ENCODE measurements at places on chromosomes 5 and 9.

DNA sequence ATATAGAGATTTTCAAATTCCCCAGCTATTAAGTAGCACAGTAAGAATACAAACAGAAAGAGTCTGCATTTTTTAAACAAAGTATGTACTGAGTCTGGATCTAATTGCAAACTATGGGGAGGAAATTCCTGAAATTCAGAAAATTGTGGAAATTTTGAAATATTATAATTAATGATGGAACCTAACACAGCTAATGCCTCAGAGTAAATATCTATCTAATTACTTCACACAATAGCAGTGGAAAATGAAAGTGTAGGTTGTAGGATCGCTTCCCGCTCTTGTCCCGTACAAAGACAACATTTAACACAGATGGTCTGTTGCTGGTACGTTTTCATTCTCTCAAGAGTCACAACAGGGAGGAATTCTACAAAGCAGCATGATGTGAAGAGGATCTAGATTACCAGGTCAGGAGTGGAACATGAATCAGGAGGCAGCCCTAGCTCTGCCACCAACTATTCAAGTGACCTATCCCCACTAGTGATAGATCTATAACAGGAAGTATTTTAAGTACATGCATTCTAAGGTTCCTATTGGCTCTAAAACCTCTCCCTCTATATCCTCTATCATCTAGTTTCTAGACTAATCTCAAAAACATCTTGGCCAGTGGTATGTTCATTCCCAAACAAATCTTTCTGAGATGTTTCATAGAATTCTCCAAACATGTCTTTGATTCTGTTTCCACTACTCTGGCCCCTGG, 58.9 kb upstream of the GRAMD2B start:
- no peak for DNase-seq

- DNase-seq = no peak
Measured at GRCh38 chr5:144691936-144692335, 521.3 kb downstream of the KCTD16 start.

DNA sequence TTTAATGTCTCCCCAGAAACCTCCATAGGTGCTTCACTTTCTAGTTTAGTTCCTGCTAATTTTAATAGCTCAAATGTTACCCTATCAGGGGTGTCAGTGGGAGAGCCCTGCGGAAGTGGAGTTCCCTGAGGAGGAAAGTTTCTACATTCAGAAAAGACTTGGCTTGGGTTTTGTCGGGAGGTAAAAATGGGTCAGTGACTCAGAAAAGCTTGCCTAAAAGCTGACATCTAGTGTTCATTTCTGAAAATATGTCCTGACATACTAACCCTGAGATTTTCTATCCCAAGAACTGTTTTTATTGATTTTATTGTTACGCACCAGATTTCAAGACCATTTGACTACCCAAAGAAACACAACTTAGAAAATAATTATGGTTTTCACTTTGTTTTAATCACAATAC, 40.9 kb upstream of the GLDC start:
- peak; percentile 51 for DNase-seq

- DNase-seq = no peak
Measured at GRCh38 chr9:70052768-70053167, 9.1 kb downstream of the MAMDC2 start.

DNA sequence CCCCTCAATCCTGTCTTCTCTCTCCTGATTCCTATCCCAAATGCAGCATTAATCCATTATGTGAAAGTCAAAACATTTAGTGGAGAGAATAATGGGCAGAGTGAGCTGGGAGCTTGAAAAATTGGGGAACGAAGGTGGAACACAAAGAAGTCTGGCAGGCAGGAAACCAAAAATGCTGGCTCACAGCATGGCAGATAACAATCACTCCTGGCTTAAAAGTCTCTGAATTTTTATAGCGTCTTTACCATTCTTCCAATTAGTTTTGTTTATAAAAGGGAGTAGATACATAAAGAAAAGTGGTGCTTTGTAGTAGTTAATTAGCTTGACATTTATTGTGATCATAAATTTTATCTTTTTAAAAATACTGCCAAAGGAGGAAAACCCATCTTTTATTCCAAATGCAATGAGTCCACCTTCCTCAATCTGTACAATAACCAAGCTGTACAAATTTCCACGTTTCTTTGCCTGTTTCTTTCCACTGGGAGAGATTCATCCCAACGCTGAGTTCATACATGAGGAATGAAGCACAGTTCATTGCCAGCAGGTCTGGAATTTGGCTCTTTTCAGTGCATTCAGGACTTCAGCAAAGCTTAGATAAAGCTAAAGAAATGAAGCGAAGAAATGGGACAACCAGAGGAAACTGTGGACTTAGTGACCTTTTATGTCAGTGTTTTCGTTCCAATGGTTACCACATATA, 174.7 kb downstream of the HMHB1 start:
- peak; percentile 48 for DNase-seq

DNA sequence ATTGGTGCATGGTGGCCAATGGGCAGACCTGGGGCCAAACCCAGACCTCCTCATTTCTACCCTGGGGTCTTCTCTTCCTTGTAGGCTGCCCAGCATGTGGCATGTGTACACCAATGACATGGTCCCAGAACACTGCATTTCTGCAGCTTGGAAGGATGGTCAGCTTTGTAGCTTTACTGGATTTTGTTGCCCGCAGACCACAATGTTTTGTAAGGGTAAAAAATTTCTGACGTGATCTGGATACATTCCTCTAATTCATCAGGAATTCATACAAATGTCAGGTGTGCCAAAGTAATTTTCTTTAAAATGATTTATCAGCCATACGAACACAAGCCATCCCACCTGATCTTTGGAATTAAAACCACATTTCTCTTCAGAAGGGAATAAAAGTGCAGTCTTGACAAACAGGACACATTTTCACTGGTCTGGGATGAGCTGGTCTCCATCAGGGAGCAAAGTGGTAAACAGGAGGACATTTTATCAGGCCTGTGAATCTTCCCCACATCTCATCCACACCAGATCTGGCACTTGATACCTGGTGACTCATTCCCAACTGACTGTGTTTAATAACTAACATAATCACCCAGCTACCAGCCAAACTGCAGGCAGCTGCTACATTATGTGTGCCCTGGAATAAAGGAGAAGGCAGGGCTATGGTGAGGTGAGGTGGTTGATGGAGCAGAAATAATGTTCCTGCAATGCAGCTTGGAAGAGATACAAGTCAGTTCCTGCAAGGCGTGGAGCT, 103.9 kb downstream of the SPOCK1 start:
- DNase-seq = peak; percentile 36
